Breast epithelium (tissue), 4 donors: ENCODE measurements at places on chromosomes 5 and 9.

DNA sequence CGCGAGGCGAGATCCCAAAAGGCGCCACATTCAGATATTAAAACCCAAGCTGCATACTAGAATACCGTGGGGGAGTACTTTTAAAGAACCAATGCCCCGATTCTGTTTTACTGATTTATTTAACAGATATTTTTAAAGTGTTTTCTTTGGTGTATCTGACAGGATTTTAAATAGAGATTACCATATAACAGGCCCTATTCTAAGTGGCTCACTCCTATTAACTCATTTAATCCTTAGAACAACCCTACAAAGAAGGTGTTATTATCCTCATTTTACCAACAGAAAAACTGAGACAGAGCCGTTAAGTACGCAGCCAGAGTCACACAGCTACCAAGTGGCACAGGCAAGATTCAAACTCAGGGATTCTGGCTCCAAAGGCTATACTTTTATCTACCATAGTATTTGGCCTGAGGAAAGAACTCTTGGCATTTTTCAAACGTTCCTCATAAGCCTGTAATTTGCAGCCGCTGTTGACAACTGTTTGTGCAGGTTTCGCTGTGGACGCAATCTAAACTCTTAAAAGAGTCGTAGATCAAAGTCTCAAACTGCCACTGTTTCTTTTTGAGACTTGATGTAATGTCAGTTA lies 550 bp upstream of the TMEM245 start:
- DNase-seq = no peak

GRCh38 chr5:179558932-179559283 lies 8.6 kb downstream of the RUFY1 start:
- no peak for DNase-seq

GRCh38 chr5:10451137-10451824 lies 9.6 kb downstream of the ROPN1L start:
- DNase-seq = no peak

GRCh38 chr9:28888806-28889205 lies 1315.5 kb upstream of the C9orf72 start:
- no peak for DNase-seq

- DNase-seq = no peak
Observed at GRCh38 chr9:93893194-93893593, 62.0 kb downstream of the BARX1 start.

DNA sequence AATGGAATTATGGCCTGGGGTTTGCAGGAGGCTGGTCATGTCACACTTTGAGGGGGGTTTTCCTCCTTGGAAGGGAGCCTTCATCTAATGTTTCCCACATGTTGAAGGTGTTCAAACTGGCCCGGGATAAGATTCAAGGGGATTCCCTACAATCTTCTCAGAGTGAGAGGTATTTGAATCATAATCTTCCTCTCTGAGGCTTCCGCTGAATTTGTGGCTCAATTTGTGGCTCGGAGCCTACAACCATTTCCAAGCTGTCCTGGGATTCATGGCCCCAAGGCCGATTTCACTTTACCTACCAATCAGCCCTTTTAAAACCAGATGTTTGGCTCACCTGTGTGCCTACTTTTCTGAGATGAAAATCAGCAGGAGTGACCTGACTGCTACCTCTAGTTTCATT lies 3.9 kb downstream of the TNC start:
- no peak for DNase-seq

GRCh38 chr5:65480306-65480865 lies 1.3 kb downstream of the ADAMTS6 start:
- peak; percentile 65 for DNase-seq

GRCh38 chr5:38426986-38427950 lies 129.2 kb downstream of the LIFR start:
- no peak for DNase-seq

DNA sequence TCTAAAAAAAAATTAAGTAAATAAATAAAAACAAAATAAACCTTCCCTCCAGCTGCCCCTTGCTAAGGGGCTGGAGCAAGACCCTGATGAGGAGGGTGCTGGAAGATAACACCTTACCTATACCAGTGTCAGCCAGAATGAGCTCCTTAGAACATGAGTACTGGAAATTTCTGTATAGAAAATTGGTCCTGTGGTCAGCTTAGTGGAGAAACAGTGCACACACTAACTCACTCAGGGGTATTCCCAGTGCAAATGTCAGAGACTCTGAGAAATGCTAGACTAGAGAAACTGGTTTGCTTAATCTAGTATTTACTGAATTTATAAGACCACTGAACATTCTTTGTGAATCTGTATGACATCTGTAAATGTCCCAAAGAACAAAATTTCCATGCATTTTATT lies 62.1 kb upstream of the CTXN3 start:
- no peak for DNase-seq

- DNase-seq = no peak
Observed at GRCh38 chr5:28408186-28408585, 1369.8 kb upstream of the CDH9 start.

DNA sequence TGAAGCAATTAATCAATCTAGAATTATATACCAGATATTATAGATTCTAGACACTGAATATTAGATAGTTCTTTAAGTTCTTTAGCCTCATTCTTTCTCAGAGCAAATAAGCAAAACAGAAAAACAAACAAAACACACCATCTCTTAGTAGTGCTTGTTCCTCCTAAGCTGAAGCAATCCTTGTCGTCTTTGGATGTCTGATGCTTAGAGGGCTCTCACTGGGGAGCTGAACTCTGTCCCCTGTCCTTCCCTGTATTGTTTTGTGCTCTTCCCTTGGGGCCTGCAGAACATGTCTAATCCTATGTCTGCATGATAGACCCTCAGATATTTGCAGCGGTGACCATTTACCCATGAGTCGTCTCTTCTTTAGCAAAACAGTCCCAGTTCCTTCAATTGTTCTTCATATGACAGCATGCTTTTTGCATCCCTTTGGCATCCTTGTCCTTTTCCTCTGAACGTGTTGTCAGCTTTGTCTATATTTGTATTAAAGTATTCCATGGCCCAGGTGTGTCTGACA lies 114.3 kb downstream of the ARHGEF28 start:
- DNase-seq = no peak

DNA sequence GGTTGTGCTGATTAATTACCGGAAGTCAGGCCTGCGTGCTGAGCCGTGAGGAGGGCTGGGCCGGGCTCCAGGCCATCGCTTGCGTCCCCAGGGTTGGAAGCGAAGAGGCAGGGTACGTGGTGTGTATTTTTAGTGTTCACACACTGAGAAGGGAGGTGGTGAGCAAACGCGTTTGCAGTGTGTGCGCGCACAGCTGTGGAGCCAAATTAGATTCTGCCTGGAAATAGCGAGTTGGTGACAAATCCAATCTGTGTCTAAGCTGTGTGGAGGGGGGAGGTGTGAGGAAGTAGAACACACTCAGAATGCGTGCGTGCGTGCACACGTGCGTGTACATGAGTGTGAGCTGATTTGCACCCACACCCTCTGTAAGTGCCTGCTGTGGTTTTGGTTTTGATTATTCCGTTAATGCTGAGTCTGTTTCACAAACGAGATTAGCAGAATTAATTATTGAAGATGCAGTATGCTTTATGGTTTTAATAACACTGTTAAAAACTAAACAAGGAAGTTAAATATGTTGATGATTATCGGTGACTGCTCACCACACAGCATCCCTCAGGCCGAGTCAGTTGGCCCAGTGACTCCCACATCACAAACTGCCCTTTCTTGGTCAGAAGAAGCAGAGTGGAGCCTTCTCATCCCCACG lies 111.8 kb upstream of the FCN2 start:
- DNase-seq = no peak

DNA sequence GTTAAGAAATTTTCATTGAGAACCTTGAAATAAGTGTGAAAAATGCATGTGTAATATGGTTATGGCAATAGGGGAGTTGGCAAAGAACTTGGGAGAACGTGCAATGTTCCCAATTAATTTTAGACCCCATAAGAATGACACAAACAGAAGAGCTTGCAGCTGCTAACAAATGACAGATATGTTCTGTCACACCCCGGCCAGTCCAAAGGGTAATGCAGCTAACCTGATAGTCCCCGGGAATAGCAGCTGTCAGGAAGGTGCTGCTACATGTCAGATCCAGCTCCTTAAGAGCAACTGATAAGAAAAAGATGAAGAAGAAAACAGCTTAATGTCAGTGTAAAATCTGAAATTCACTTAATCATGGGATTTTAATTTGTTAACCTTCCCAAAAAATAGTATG lies 30.4 kb downstream of the SEMA5A start:
- DNase-seq = no peak

DNA sequence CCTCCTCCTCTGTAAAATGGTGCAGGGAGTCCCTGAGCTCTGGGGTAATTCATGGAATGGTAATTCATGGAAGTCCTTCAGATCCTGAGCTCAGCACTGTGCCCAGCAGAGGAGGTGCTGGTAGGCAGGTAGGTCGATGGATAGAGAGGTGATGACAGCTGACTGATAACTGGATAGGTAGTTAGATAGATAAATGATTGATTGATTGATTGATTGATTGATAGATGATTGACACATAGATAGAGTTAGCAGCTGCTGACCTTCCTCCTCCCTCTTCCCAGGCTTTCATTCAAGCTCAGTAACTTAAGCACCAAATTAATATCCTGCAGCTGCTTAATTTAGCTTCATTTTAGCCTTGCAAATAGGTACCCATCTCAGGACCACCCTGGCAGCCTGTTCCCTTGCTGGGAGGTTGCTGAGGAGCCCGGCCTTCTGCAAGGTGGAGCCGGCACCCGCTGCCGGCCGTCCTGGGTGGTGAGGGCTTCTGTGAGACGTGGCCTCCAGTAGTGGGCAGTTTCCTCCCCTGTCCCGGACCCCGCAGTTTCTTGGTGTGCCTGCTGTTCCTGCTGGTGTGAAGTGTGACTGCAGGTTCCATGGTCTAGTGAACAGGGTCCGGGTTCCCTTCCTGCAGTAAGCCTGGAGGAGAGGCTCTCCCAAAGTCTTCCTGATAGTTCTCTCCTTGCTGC lies 13.4 kb downstream of the OLFM1 start:
- DNase-seq = no peak

DNA sequence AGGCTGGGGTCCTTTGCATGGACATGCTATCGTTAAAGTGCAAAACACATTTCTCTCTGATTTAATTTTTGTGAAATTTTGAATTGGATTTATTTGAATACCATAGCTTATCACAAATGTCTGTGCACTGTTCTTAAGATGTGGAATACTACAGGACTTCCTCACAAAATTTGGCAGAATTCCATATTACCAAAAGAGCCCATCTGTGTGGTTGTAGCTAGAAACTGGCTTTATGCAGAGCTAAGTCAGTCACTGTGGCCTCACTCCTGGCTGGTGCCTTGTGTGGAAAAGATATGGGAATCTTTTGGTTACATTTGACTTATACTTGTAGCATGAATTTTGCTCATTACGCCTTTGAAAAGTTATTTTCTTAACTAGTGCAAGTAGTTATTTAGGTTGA lies 35.5 kb downstream of the ACO1 start:
- no peak for DNase-seq

- no peak for DNase-seq
Observed at GRCh38 chr9:130438382-130438981, 6.3 kb upstream of the ASS1 start.

- DNase-seq = no peak
Observed at GRCh38 chr9:123267481-123268198, 746 bp downstream of the STRBP start.

- no peak for DNase-seq
Observed at GRCh38 chr5:167701051-167701450, 590.4 kb upstream of the WWC1 start.

- DNase-seq = no peak
Observed at GRCh38 chr9:129109952-129110739, 447 bp downstream of the CRAT start.

DNA sequence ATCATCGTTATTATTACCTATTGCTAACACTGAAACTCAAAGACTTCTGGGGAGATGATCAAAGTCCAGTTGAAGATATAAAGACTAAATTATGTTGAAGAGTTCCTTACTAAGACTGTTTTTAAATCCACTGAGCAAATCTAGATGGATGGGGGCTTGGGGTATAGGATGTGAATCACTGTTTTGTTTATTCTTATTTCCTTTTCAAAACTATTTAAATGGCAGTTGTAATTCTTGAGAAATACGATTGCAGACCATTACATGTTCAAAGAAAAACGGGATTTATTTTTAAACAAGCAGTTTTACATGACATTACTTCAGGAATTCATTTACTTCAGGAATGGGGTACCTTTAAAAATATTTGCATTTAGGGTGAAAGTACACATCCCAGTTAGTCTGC lies 4.3 kb downstream of the RASGRF2 start:
- no peak for DNase-seq

DNA sequence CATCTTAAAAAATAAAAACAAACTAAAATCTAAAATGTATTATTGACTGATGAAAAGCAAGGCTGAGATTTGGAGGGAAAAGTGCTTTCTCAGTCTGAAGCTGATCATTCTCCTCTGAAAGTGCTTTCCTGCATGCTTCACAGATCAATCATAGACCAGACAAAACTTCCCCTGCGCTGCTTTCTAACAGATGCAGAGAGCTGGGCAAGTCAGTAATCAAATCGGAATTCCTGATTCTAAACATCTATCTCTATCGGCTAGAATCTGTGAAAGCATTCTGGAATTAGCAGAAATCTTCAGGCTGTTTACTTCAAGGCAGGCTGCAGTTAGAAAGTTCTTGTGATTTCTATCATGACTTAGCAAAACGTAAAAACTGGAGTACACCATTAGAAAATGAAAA lies 15.6 kb upstream of the FAM81B start:
- no peak for DNase-seq

GRCh38 chr5:35229076-35230037 lies 930 bp downstream of the PRLR start:
- no peak for DNase-seq

DNA sequence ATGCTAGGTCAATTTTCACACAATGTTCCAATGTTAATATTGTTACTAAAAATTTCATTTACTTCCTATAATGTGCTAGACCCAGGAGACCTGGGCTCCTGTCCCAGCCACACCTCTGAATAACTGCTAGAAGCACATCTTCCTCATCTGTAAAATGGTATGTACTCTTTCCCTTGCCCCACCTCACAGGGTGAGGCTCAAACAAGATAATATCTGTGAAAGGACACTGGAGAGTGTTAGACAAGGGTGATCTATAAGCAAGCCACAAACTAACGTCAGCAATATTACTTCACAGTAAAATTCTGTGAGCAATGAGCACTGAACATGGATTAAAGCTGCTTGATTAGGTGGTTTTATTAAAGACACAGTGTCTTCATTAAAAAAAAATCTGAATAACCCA lies 186.4 kb downstream of the EPB41L4A start:
- no peak for DNase-seq

DNA sequence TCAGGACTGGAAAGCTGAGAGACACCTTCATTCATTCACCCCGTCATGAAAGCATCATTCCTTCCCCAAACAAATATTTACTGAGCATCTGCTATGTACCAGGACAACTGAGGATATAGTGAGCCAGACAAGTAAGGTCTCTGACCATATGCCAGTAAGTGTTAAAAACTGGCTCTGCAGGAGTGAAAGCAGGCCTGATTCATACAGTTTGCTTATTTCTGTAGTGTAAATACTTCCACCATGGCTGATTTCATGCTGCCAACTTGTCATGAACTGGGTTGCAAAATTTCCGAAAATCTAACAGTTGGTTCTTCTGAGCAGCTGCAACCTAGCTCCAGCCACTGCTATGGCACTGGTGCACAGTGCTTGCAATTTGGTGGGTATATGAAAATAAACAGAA lies 68.1 kb downstream of the YIPF5 start:
- DNase-seq = no peak

- no peak for DNase-seq
Observed at GRCh38 chr5:163964671-163965070, 459.3 kb downstream of the MAT2B start.
